ENCODE measurements at places on chromosomes 13 and 19. TPM values are rescaled to one million over a fixed set of nuclear protein-coding genes. Genes with fewer than 3 reads are reported as not detected.

- H3K27ac ChIP-seq: peak overlapping the region; percentile 92
- no peaks in the 10 kb centered on the region for H3K27me3 ChIP-seq
- H3K4me3 ChIP-seq: peak overlapping the region; percentile 100
- DNase-seq: no peak
- H3K36me3 ChIP-seq: peaks cover 20% of the 10 kb centered on the region
These were observed 1.0 kb downstream of the TIMM50 start for GRCh38 chr19:39481676-39482075.

ATP13A1 gene
- 65.9 TPM for total RNA-seq

GRCh38 chr19:54660964-54661363, 1.8 kb upstream of the LILRB4 start:
- H3K27me3 ChIP-seq: no peaks in the 10 kb centered on the region
- no peak overlapping the region for H3K27ac ChIP-seq
- no peaks in the 10 kb centered on the region for H3K4me1 ChIP-seq

PSG11 gene
- not detected for total RNA-seq

DNA sequence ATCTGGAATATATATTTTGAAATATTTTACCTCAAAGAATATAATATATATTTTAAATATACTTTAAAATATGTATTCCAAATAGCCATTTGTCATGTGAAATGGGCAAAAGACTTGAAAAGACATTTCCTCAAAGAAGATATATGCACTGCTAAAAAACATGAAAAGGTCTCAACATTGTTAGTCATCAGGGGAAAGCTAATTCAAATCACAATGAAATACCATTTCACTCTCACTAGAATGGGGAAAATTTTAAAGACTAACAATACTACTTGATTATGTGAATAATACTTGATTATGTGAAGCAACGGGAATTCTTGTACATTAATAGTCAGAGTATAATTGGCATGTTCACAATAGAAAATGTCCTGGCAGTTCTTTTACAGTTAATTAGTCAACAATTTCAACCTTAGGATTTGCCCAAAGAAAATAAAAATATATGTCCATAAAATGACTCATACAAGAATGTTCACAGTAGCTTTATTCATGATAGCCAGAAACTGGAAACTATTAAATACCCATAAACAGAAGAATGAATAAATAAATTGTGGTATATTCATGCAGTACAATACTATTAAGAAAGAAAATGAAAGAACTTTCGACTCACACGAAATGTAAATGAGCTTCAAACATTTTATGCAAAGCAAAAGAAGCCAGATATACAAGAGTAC, 6.8 kb upstream of the KBTBD6 start:
- no peak for DNase-seq
- H3K4me1 ChIP-seq: peaks cover 22% of the 10 kb centered on the region
- H3K4me3 ChIP-seq: no peak overlapping the region
- H3K27ac ChIP-seq: no peak overlapping the region
- no peaks in the 10 kb centered on the region for H3K36me3 ChIP-seq

FCAR gene
- not detected for total RNA-seq

DNA sequence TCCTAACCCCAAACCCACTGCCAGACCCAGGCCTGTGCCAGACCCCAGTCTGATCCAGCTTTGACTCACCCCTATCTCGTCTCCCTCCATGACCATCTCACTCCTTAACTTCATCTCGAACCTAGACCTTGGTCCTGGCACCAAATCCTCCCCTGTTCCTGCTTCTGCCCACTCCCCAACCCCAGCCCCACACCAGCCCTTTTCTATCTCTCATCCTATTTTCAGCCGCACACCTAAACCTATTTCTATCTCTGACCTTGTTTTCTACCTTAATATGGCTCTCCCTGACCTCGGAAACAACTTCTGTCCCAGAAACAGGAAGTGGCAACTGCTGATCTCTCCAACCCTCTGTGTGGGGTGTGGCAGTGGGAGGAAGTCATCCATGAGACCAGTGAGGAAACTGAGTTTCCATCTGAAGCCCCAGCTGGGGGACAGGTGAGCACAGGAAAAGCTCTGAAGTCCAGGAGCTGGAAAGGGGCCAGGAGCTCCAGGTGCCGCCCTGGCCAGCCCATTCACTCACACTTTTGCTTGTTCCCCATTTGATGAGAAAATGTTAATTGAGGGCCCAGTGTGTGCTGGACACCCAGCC, 13.7 kb downstream of the PTH2 start:
- DNase-seq: peak; percentile 46
- H3K4me1 ChIP-seq: peaks cover under 1% of the 10 kb centered on the region
- no peak overlapping the region for H3K4me3 ChIP-seq
- H3K27me3 ChIP-seq: no peaks in the 10 kb centered on the region
- H3K27ac ChIP-seq: no peak overlapping the region

LRRC63 gene
- not detected for total RNA-seq

GRCh38 chr19:11473725-11474124, 7.1 kb downstream of the ELAVL3 start:
- peak; percentile 42 for DNase-seq
- peaks cover 7% of the 10 kb centered on the region for H3K27me3 ChIP-seq
- no peaks in the 10 kb centered on the region for H3K36me3 ChIP-seq
- H3K4me3 ChIP-seq: no peak overlapping the region

DNA sequence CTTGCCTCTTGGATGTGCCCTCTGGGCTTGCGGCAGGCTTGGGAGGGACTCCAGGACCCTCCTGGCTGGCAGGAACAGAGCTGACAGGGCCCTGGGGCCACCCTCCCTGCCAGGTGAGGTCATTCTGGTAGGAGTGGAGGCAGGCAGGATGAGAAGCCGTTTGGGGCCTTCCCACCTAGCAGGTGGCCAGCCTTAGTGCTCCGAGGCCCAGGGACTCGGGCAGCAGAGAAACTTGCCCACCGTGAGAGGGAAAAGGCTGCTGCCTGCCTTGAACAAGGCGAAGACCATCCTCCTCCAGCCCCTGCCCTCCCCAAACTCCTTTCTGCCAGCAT, 8.5 kb downstream of the RFX1 start:
- no peaks in the 10 kb centered on the region for H3K27me3 ChIP-seq
- peaks cover under 1% of the 10 kb centered on the region for H3K36me3 ChIP-seq
- peak; percentile 82 for DNase-seq
- no peak overlapping the region for H3K27ac ChIP-seq
- no peak overlapping the region for H3K4me3 ChIP-seq

DNA sequence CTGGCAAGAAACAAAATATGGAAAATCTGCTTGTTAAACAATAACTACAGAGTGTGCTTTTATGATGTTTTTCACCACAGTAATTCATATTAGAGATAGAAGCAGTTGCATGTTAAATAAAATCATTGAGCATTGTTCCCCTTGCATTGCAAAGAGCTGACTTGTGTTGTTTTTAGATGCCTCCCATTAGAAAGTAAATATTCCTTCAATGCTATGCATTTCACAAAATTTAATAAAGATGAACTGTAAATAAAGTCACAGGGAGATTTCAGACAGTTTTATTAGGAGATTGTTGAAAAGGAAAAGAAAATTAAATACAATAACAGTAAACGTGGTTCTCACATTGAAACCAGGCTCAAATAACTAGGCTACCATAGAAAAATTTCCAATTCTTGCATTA, 429.3 kb downstream of the DACH1 start:
- no peaks in the 10 kb centered on the region for H3K4me1 ChIP-seq
- no peak for DNase-seq
- H3K27me3 ChIP-seq: no peaks in the 10 kb centered on the region
- H3K36me3 ChIP-seq: no peaks in the 10 kb centered on the region
- H3K4me3 ChIP-seq: no peak overlapping the region
- H3K27ac ChIP-seq: no peak overlapping the region

DNA sequence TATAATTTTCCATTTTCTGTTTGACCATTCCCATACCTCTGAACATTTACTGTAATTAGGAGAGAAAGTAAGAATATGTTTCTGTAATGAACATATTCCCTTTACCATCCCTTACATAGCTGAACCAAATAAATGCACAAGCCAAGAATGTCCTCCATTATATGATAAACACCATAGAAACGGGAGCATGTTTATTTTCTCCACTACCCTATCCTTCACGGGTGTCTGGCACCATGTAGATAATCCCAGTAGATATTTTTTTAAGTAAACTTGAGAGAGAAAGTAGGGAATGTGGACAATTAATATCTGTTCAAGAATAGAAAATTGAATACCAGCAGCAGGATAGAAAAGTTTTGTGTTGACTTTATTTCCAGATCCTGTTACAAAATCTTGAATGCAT, 928.4 kb downstream of the EFNB2 start:
- peaks cover 3% of the 10 kb centered on the region for H3K4me1 ChIP-seq
- H3K27ac ChIP-seq: no peak overlapping the region
- H3K27me3 ChIP-seq: no peaks in the 10 kb centered on the region
- no peak for DNase-seq

KCNRG gene
- total RNA-seq: 4.0 TPM

CEACAM8 gene
- not detected for total RNA-seq

- no peaks in the 10 kb centered on the region for H3K36me3 ChIP-seq
- no peak overlapping the region for H3K4me3 ChIP-seq
- no peaks in the 10 kb centered on the region for H3K27me3 ChIP-seq
- H3K4me1 ChIP-seq: no peaks in the 10 kb centered on the region
- no peak for DNase-seq
These were observed 2318.0 kb downstream of the PCDH9 start for GRCh38 chr13:64912141-64912540.

DNA sequence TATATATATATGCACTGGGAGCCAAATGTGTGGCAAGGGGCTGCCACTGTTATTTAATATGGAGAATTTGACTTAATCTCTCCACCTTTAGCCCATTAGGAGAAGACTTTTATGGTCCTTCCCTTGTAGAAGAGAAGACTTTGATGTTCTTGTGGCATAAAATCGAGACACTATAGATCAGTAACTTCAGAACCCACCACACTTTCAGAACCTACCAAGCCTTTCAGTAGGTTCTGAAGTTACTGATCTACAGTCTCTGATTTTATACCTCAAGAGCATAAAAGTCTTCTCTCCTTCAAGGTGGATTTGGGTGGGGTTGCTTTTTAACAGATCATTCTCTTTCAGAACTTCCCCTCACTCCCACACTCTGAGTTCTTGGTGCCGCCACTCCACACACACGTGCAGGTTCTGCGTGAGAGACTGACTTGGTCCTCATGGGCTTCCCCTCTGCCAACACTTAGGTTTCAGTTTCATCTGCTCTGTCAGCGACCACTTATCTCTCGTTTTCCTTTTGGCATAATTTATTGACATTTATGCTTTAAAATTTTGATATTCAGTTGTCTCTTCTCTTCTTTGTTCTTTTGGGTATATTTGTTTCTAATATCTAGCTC, 213.4 kb upstream of the PCDH17 start:
- no peaks in the 10 kb centered on the region for H3K4me1 ChIP-seq
- H3K27me3 ChIP-seq: no peaks in the 10 kb centered on the region

- H3K4me1 ChIP-seq: no peaks in the 10 kb centered on the region
- H3K4me3 ChIP-seq: no peak overlapping the region
- no peak for DNase-seq
- H3K36me3 ChIP-seq: no peaks in the 10 kb centered on the region
These were observed 498.7 kb downstream of the DACH1 start for GRCh38 chr13:71368336-71368735.

GRCh38 chr19:49407079-49407478, 16.2 kb downstream of the PTH2 start:
- no peaks in the 10 kb centered on the region for H3K4me1 ChIP-seq
- H3K4me3 ChIP-seq: no peak overlapping the region
- no peaks in the 10 kb centered on the region for H3K36me3 ChIP-seq
- no peak overlapping the region for H3K27ac ChIP-seq

TEX29 gene
- 0.36 TPM for total RNA-seq

- H3K4me1 ChIP-seq: no peaks in the 10 kb centered on the region
- DNase-seq: no peak
- H3K27me3 ChIP-seq: no peaks in the 10 kb centered on the region
- H3K4me3 ChIP-seq: no peak overlapping the region
These were observed 42.1 kb downstream of the LPAR6 start for GRCh38 chr13:48370815-48371214.

RGS9BP gene
- total RNA-seq: 0.72 TPM

- H3K36me3 ChIP-seq: no peaks in the 10 kb centered on the region
- H3K27ac ChIP-seq: peak overlapping the region; percentile 24
- no peaks in the 10 kb centered on the region for H3K27me3 ChIP-seq
- no peak overlapping the region for H3K4me3 ChIP-seq
- peaks cover 8% of the 10 kb centered on the region for H3K4me1 ChIP-seq
- DNase-seq: peak; percentile 87
These were observed 744.1 kb downstream of the UQCRFS1 start for GRCh38 chr19:28468701-28469459.

DNA sequence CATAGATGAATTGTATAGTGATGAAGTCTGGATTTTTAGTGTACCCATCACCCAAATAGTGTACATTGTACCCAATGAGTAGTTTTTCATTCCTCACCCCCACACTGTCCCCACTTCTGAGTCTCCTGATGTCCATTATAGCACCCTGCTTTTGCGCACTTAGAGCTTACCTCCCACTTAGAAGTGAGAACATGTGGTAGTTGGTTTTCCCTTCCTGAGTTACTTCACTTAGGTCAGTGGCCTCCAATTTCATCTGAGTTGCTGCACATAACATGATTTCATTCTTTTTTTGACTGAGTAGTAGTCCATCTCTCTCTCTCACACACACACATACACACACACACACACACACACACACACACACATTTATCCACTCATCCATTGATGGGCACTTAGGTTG, 43.2 kb upstream of the ALOX5AP start:
- H3K36me3 ChIP-seq: no peaks in the 10 kb centered on the region
- peaks cover 12% of the 10 kb centered on the region for H3K4me1 ChIP-seq
- peaks cover 6% of the 10 kb centered on the region for H3K27me3 ChIP-seq
- no peak overlapping the region for H3K27ac ChIP-seq
- no peak for DNase-seq
- no peak overlapping the region for H3K4me3 ChIP-seq

IZUMO2 gene
- total RNA-seq: not detected

SIGLEC5 gene
- under 0.01 TPM for total RNA-seq

STRN4 gene
- 56.3 TPM for total RNA-seq

DNA sequence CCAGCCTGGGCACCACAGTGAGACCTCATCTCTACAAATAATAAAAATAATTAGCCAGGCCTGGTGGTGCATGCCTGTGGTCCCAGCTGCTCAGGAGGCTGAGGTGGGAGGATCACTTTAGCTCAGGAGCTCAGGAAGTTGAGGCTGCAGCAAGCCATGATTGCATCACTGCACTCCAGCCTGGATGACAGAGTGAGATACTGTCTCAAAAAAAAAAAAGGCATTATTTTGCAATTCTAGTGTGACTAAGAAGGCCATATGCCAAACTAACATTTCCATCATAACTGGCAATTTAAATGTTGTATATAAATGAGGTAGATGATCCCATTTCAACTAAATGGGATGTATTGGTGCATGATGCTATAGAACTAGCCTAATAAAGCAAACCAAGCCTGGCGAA, 632.8 kb upstream of the KLF12 start:
- DNase-seq: peak; percentile 8
- no peaks in the 10 kb centered on the region for H3K27me3 ChIP-seq
- H3K27ac ChIP-seq: no peak overlapping the region
- H3K36me3 ChIP-seq: no peaks in the 10 kb centered on the region
- peaks cover 26% of the 10 kb centered on the region for H3K4me1 ChIP-seq

DNA sequence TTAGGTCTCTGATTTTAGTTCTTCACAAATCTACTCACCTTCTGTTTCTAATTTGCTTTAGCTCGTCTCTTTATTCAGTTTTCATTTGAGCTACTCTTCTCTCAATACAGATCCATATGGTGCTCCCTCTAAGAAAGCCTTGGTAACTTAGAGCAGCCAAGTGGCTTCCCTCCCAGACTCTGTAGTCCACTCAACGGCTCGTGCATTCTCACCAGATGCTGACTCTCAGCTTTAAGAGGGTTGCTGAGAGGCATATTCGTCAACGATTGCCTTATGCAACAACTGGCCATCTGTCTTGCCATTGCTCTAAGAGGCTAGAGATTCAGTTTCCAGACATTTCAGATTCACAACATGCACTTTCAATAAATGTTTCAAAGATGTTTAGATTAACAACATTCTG, 785.8 kb upstream of the SLC10A2 start:
- no peaks in the 10 kb centered on the region for H3K27me3 ChIP-seq
- H3K36me3 ChIP-seq: no peaks in the 10 kb centered on the region
- H3K27ac ChIP-seq: no peak overlapping the region
- H3K4me3 ChIP-seq: no peak overlapping the region
- H3K4me1 ChIP-seq: no peaks in the 10 kb centered on the region

Measured in osteoblast (primary cell).